ENCODE measurements at places on chromosomes 6 and 20.

GRCh38 chr6:87925373-87926060 lies 122.1 kb upstream of the SPACA1 start:
- no peak for DNase-seq

- DNase-seq, result no peak
These were observed 72.1 kb downstream of the NKAIN2 start for GRCh38 chr6:123875784-123876183.

DNA sequence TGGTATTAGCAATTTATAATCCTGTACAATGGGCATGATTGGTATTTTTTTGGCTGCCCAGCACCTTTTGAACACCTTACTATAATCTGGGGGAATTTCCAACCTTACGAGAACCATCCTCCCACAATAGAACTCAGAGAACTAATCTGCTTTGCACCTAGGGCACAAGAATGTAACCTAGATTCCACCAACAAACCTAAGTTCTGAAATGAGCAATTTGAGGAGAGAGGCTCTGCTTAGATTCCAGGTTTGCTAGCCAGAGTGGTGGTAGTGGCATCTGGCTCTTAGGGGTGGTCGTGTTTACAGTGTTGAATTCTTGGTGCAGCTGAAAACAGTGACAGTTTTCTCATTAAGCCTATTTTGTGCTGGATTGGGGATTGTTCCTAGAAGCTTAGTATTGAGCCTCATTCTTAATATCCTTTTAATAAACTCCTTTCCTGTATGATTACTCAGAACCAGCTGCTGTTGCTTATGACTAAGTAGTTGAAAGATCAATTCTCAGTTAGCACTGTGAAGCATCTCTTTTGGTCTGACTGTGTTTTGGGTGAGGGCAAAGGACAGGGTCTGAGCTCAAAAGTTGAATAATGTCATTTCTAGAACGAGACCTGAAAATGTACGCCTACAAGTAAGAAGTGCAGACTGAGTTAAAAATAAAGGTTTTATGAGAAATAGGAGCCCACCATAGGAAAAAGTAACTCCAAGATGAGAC lies 385.6 kb downstream of the CDKAL1 start:
- no peak for DNase-seq

- no peak for DNase-seq
These were observed 122.2 kb downstream of the ANKRD60 start for GRCh38 chr20:58106143-58106750.

GRCh38 chr6:7891078-7891872 lies 19.3 kb downstream of the TXNDC5 start:
- DNase-seq, result no peak

DNA sequence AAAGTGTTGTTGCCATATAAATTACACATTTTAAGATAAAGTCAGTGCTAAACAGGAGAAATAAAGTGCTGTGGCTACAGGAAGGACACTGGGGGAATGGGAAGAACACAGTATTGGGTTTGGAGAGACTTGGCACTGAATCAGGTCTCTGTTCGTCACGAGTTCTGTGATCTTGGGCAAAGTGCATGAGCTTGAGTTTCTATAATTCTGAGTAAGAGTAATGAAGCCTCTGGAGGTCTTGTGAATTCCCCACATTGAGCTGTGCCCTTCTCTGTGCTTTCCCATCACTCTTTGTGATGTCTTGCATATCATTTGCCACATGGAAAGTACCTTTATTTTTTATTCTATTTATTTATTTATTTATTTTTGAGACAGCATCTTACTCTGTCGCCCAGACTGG lies 16.8 kb upstream of the EEF1A1 start:
- DNase-seq, result no peak

DNA sequence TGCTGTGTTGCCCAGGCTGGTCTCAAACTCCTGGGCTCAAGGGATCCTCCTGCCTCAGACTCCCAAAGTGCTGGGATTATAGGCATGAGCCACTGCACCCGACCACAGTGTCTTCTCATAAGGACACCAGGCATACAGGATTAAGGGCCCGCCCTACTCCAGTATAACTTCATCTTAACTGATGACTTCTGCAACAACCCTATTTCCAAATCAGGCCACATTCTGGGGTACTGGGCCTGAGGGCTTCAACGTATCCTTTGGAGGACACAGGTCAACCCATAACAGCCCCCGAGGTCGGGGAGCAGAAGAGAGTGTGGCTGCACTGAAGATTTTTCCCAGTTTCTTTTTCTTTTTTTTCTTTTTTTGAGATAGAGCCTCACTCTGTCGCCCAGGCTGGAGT lies 39.7 kb downstream of the SUN5 start:
- no peak for DNase-seq

DNA sequence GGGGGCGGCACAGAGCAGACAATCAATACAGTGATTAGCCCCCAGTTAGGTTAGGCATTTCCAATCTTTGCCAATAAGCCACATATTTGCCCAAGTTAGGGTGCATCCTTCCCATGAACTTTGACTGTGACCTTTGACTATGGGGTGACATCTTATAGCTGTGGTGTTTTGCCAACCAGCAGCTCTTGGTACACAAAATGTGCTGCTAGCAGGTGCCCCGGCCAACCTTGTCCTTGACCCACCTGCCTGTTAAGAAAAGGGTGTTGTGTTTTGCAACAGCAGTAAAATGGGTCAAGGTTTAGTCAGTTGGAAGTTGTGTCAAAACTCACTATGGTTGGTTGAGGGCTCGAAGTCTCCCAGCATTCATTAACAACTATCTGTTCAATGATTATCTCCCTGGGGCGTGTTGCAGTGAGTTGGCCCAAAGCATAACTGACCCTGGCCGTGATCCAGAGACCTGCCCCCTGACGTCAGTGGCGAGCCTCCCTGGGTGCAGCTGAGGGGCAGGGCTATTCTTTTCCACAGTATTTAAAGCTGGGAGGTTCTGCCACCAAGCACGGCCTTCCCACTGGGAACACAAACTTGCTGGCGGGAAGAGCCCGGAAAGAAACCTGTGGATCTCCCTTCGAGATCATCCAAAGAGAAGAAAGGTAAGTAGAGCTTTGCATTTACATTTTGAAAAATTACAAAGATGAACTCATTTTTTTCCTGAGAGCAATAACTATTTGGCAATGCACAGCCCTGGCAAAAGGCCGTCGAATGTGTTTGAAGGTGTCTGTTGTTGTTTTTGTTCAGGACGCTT lies at the start of gene PCK1:
PCK1 (plus strand) TSS at position 557 of the 802 bp plus-strand sequence. CDS start 302 bp downstream, outside the sequence.
- no peak for DNase-seq

DNA sequence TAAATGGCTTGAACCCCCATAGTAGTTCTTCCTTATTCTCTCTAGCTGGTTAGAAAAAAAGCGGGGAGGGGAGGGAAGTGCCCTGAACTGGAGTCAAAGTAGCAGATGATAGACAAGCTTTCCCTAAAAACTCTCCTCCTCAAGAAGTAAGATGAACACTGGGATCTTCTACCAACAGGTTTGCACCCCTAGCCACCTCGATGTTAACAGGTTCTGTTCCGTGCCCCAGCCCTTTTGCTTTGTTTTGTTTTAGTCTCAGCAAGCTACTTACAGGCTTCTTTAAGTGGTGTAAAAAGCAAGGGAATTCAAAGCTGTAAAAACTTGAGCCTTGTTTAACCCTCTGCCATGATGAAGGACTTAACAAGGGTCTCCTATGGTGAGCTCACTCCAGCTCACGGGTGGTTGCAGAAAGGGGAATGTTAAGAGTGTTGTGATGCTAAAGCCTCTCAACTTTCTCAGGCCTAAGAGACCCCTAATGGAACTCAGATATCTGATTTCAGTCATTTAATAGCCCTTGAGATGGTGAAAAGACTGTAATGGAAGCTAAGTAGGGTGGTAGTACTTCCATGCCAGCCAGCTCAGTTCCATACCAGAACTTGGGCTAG lies 106.0 kb downstream of the FOXO3 start:
- DNase-seq, result no peak

- no peak for DNase-seq
These were observed 115.1 kb downstream of the JAG1 start for GRCh38 chr20:10558635-10559187.

GRCh38 chr20:14820771-14821170 lies 483.4 kb upstream of the FLRT3 start:
- no peak for DNase-seq
